Progenitor cell of endocrine pancreas (in vitro differentiated cells): ENCODE measurements at places on chromosomes 5 and 9.

- no peak for DNase-seq
- H3K4me1 ChIP-seq: peaks cover 12% of the 10 kb centered on the region
- no peak overlapping the region for H3K27ac ChIP-seq
- H3K4me3 ChIP-seq: no peak overlapping the region
- H3K27me3 ChIP-seq: peaks cover 88% of the 10 kb centered on the region
Measured at GRCh38 chr5:88394536-88395175, 126.0 kb upstream of the TMEM161B start.

DNA sequence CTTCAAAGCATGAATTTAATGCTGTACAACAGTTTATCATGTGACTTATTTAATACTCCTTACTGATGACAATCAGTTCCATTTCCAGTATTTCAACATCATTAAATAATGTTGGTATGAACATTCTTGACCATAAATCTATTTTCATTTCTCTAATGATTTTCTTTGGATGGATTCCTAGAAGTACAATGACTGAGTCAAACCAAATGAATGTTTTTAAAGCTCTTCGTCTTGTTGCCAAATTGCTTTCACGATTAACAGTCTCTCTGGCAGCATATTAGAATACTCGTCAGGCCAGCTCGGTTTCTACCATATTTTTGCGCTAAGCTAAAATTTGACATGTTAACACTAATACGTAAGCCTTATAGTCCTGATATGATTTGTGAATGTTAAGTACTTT lies 197.0 kb downstream of the TRPM3 start:
- no peaks in the 10 kb centered on the region for H3K27me3 ChIP-seq
- no peak overlapping the region for H3K4me3 ChIP-seq
- H3K36me3 ChIP-seq: no peaks in the 10 kb centered on the region
- no peak overlapping the region for H3K27ac ChIP-seq
- no peaks in the 10 kb centered on the region for H3K4me1 ChIP-seq
- no peak for DNase-seq

- no peak for DNase-seq
- H3K4me3 ChIP-seq: no peak overlapping the region
- no peaks in the 10 kb centered on the region for H3K27me3 ChIP-seq
- H3K4me1 ChIP-seq: peaks cover 7% of the 10 kb centered on the region
- peaks cover 7% of the 10 kb centered on the region for H3K36me3 ChIP-seq
Measured at GRCh38 chr9:20579524-20580314, 42.6 kb downstream of the MLLT3 start.

DNA sequence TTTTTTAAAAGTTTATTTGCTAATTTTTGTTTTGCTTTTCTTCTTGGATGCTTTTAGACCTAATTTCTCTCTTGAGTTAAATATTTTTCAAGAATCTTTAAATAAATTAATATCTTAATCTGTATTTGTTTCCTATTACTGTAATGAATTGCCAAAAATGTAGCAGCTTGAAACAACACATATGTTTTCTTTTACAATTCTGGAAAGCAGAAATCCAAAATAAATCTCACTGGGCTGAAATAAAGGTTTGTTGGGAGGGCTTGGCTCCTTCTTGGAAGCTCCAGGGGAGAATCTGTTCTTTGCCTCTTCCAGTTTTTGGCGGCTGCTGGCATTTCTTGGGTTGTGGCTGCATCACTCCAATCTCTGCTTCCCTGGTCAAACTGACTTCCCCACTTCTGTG lies 658.1 kb upstream of the ARRDC3 start:
- no peak overlapping the region for H3K4me3 ChIP-seq
- H3K27me3 ChIP-seq: no peaks in the 10 kb centered on the region
- no peak overlapping the region for H3K27ac ChIP-seq
- no peaks in the 10 kb centered on the region for H3K4me1 ChIP-seq

- H3K27ac ChIP-seq: peak overlapping the region; percentile 72
- peak overlapping the region; percentile 76 for H3K4me3 ChIP-seq
- H3K36me3 ChIP-seq: no peaks in the 10 kb centered on the region
Measured at GRCh38 chr9:89606624-89607311, 2.0 kb downstream of the GADD45G start.

DNA sequence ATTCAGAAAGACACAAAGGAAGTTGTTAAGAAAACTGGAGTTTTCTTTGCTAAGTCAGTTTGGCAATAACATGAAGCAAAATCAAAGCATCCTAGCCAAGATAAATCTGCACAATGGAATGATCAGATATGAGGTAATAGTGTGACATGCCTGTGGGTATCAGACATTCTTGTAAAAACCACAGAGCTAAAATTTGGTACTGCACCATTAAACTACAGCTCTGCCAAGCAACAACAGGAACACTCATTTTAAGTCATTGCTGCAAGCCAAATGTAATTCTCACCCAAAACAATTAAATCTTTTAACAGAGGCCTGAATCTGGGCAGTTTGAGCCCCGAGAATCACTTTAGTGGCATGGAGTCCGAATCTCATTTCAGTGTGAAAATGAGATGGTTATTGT lies 96.6 kb downstream of the VCAN start:
- peaks cover 55% of the 10 kb centered on the region for H3K36me3 ChIP-seq
- no peak overlapping the region for H3K4me3 ChIP-seq
- no peaks in the 10 kb centered on the region for H3K27me3 ChIP-seq
- H3K4me1 ChIP-seq: peaks cover 27% of the 10 kb centered on the region
